ENCODE measurements at places on chromosomes 7 and 10.

DNA sequence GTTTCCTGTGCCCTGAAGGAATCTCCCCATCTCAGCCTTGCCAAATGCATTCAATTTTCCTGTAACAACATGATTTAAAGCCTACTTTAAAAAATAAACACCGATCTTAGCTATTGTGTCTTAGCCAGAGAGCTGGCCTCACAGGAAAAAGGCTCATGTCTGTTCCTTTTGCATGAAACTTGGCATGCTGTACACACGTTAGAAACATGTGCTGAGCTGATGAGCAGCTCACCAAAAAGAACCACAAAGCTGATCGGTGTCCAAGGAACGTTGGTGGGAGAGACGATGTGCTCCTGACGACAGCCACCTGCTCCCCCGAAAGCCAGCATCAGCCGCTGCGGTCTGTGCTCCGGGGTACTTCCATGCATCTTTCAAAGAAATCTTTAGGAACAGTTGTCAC is 135.9 kb downstream of the ADARB2 start:
- DNase-seq: no peak
- H3K36me3 ChIP-seq: no peaks in the 10 kb centered on the region
- no peak overlapping the region for H3K27ac ChIP-seq
- H3K4me3 ChIP-seq: no peak overlapping the region

DNA sequence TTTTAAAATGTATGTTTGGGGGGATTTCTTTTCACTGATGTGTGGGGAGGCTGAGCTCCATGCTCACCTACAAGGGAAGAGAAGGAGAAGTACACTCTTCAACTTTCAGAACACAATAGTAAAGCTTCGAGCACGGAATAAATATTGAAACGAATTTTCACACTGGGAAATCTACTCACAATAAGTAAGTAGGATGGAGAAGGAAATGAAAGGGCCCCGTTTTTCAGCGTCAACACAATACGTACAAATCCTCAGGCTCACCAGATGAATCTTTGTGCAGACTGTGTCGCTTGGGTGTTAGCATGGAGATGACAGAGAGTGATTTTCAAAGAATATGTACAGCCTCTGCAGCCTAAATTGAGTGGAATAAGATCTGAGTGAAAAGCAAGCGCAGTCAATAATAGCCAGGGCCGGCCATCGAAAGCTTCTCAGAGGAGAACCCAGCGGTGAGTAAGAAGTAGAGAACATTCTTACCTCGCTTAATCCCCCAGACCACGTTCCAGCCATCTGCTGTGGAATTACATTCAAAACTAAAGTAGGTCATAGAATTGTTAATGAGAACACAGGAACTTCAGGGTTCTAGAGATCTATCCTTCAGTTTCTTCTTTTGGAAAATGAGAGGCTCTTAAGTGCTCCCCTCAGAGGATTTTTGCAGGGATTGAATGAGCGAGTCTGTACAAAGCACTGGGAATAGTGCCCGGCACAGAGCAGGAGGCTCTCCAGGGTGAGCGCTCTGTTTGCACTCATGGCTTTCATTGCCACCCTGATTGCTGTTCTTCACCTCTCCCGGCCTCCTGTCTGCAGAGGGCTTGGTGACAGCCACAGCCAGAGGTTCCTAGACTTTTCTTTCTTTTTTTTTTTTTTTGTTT is 292.8 kb downstream of the SFMBT2 start:
- DNase-seq: no peak
- no peaks in the 10 kb centered on the region for H3K36me3 ChIP-seq

DNA sequence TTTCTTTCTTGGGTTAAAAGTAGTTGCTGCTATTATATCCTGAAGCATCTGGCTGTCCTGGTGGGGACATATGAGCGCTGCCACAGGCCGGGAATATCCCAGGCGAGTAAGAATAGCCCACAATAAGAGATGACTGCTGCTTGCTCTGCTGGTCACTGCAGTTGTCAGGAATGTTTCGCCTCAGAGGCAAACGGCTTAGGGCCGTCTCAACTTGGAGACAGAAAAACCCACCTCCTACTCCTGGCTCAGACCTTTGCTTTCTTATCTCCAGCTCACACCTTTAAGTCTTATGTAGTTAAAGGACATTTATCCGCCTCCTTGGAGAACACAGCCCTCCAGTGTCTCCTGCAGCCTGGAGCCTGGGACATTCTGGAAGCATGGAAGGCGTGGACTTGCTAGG is at the start of gene GJD4:
Gene GJD4, plus strand, starts transcription at position 151 of the 400 bp plus-strand sequence. Its CDS starts 227 bp downstream, at position 378.
- no peak for DNase-seq
- H3K27ac ChIP-seq: no peak within 1 kb of the TSS
- no peak within 1 kb of the TSS for H3K4me3 ChIP-seq

DNA sequence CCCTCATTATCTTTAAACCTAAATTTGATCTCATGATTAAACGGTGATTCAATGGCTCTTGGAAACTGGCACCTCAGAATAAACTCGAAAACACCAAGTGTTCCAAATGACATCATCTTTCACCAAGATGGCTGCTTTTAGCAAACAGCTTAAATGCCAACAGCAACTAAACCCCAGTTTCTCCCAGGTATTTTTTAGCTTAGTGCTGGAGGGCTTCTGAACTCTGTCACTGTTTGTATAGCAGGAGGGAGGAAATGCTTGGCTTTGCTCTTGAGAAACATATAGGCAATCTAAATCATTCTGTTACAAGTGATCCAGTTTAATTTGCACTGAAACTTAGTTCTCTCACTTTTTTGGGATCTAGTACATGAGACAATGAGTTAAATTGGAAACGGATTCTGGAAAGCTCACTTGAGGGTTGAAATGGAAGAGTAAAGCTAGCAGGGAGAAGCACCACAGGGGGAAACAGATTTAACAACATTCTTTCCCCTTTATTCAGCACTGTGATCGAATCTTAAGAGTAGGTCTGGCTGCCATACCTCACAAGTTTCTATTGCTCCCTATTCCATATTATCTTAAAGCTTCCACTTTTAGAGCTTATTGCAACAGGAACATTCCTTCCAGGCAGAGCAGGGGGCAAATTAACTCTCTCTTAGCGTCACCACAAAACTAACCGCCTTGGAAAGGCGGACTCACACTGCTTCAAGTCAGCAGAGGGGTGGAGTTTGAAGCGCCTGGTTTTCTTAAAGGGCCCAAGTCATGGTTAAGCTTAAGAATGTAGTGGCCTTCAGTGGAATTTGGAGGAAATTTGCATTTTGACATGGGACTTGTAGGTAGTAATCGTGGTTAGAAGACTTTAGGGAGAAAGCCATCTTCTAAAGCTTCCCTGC is 1.8 kb upstream of the CCDC6 start:
- peak overlapping the region; percentile 83 for H3K27ac ChIP-seq
- no peaks in the 10 kb centered on the region for H3K36me3 ChIP-seq

DNA sequence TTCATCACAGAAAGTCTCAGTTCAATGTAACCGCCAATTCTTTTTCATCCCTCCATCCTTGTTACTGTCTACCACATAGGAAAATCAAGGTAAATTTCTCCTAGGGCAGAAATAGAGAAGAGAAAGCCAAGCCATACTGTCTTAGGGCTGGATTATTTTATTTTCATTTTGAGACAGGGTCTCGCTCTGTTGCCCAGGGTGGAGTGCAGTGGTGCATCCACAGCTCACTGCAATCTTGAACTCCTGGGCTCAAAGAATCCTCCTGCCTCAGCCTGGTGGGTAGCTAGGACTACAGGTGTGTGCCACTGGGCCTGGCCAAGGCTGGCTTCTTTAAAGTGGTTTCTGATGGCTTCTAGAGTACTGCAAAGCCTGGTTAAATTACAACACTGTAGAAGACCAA is 181.7 kb downstream of the SRPK2 start:
- H3K27ac ChIP-seq: no peak overlapping the region
- no peak for DNase-seq
- H3K36me3 ChIP-seq: peaks cover 9% of the 10 kb centered on the region
- H3K4me3 ChIP-seq: no peak overlapping the region
- H3K4me1 ChIP-seq: peaks cover 33% of the 10 kb centered on the region

DNA sequence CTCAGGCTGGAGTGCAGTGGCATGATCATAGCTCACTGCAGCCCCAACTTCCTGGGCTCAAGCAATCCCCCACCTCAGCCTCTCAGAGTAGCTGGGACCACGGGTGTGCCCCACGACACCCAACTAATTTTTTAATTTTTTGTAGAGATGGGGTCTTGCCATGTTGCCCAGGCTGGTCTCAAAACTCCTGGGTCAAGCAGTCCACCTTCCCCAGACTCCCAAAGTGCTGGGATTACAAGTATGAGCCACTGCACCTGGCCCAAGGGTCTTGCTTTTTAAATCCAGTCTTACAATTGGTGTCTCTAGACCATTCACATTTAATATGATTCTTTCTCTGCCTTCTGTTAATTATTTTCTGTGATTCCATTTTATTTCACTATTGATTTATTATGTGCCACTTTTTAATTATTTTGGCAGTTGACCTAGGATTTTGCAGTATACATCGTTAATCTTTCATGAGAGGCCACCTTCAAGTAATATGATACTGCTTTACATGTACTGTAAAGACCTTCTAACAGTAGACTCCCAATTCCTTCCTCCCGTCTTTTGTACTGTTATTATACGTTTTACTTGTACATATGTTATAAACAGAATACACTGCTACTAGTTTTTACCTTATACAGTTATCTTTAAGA is 18.7 kb downstream of the MMP21 start:
- H3K36me3 ChIP-seq: peaks cover 82% of the 10 kb centered on the region
- no peaks in the 10 kb centered on the region for H3K4me1 ChIP-seq
- no peaks in the 10 kb centered on the region for H3K27me3 ChIP-seq
- no peak for DNase-seq
- no peak overlapping the region for H3K4me3 ChIP-seq

DNA sequence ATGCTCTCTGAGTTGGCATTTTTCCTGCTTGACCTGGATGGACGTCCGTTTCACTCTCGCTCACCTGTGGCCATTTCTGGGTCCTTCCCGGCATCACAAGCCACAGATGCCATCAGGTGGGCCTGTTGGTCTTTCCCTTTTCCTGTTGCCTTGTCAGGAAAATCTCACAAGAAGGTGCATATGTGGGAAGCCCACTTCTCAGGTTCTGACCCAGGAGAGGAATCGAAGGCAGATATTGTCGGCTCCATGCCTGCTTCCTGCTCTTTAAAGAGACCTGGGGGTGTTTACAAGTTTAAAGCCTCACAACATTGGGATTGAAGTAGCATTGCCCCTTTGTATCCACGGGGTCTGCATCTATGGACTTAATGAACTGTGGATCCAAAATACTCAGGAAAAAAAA is 357.9 kb downstream of the RPS24 start:
- H3K4me3 ChIP-seq: no peak overlapping the region
- no peak overlapping the region for H3K27ac ChIP-seq
- H3K36me3 ChIP-seq: no peaks in the 10 kb centered on the region
- H3K4me1 ChIP-seq: no peaks in the 10 kb centered on the region
- DNase-seq: no peak
- peaks cover 2% of the 10 kb centered on the region for H3K27me3 ChIP-seq

- H3K27me3 ChIP-seq: no peaks in the 10 kb centered on the region
- H3K4me1 ChIP-seq: no peaks in the 10 kb centered on the region
- no peak overlapping the region for H3K27ac ChIP-seq
- no peak for DNase-seq
These were observed 991.4 kb downstream of the CCSER2 start for GRCh38 chr10:85319826-85320225.

- H3K27ac ChIP-seq: no peak overlapping the region
- peaks cover 8% of the 10 kb centered on the region for H3K36me3 ChIP-seq
- DNase-seq: peak; percentile 65
- H3K4me1 ChIP-seq: peaks cover 7% of the 10 kb centered on the region
These were observed 39.3 kb downstream of the FAS start for GRCh38 chr10:89029785-89030437.

- no peaks in the 10 kb centered on the region for H3K27me3 ChIP-seq
- no peak for DNase-seq
- no peak overlapping the region for H3K27ac ChIP-seq
These were observed 49.1 kb upstream of the ELN start for GRCh38 chr7:73978661-73979563.

DNA sequence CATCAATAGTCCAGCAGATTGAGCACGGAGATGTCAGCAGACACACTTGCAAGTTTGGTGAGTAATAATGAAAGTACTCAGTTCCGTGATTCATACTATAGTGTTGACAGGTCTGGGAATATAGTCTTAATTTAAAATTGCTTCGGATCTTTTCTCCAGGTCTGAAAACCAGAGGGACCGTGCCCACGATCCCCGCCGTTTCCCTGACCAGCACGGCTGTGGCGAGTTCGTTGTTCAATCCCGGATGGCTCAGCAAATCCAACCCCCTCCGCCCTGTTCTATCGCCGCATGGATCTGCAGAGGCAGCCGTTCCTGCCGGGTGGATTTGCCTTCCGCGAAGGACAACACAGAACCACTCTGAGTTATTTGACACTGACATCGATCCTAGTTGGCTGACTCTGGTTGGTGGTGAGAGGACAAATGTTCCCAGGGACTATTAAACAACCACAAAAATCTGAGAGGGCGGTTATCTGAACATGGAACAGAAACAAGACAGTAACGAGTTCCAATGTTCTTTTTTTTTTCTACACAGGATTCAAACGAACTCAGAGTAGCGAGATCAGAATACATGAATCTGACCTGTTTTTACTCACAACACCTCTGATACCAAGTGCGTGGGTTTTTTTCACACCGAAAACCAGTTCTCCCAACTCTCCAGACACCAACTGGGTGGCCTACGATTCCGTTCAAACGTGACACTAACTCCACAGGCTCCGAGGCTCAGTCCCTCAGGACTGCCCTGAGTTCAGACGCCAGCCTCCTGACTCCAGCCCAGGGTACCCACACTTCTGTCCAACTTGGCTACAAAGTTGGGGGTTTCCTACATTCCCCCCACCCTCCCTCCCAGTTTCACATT is 52.7 kb downstream of the RBM17 start:
- no peak for DNase-seq
- H3K4me1 ChIP-seq: peaks cover 53% of the 10 kb centered on the region
- H3K27ac ChIP-seq: no peak overlapping the region
- no peaks in the 10 kb centered on the region for H3K36me3 ChIP-seq
- peak overlapping the region; percentile 87 for H3K4me3 ChIP-seq
- H3K27me3 ChIP-seq: no peaks in the 10 kb centered on the region

DNA sequence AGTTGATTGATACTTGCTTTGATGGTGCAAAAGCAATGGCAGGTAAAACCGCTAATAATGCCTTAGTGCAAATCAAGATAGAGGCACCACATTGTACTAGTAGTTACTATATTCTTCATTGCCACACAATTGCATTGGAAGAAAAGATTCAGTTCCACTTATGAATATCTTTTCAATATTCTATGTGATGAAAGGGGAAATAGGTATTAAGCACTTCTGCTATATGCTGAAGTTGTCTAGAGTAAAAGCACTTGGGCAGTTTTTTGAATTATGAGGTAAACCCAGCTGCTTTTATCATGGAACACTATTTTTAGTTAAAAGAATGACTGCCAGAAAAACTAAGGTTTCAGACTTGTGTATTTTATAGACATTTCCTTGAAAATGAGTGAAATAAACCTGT is 15.5 kb downstream of the ENTPD7 start:
- H3K27me3 ChIP-seq: no peaks in the 10 kb centered on the region
- DNase-seq: no peak
- H3K36me3 ChIP-seq: peaks cover 5% of the 10 kb centered on the region
- no peaks in the 10 kb centered on the region for H3K4me1 ChIP-seq
- H3K27ac ChIP-seq: no peak overlapping the region

DNA sequence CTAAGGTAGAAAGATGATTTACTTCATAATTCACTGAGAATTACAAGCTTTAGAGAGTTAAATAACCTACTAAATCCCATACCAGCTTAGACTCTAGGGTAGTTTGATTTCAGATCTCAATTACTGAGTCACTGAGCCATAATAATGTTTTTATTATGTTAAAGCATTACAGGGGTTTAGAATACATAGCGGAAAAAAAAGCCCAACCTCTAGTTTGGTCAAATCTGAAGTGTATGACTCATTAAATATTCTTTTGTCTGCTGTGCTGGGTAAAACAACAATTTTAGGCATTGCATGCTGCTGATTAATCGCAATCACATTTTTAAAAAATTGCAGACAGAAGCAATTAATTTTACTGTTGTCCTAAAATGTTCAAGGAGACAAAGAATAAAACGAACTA is 48.5 kb downstream of the MALRD1 start:
- H3K4me1 ChIP-seq: no peaks in the 10 kb centered on the region
- H3K27ac ChIP-seq: no peak overlapping the region
- H3K4me3 ChIP-seq: no peak overlapping the region
- no peak for DNase-seq

Measured in CD4-positive, CD25-positive, alpha-beta regulatory T cell (primary cell).